ENCODE measurements at places on chromosomes 16 and 17. TPM values are rescaled to one million over a fixed set of nuclear protein-coding genes. Genes with fewer than 3 reads are reported as not detected.

Gene BCO1
- not detected for total RNA-seq

Gene MAPT
- 215 TPM for total RNA-seq

Gene CA7
- not detected for total RNA-seq

Gene SLC6A4
- total RNA-seq, result under 0.01 TPM

Gene ANKRD40CL
- total RNA-seq, result not detected

Gene TXNDC17
- 31.0 TPM for total RNA-seq

Gene NKD1
- 3.1 TPM for total RNA-seq

Gene NPIPA5
- 8.1 TPM for total RNA-seq

Gene CACNA1G
- total RNA-seq, result 35.7 TPM

Gene CTF1
- total RNA-seq, result 0.31 TPM

Gene CHST4
- total RNA-seq, result not detected

Gene PRR35
- total RNA-seq, result not detected

Gene ALOX12
- total RNA-seq, result not detected

Gene CSNK2A2
- total RNA-seq, result 37.9 TPM

All from parietal lobe (tissue), 2 donors.